HS-27A (cell line): ENCODE measurements at places on chromosomes 12 and 14.

DNA sequence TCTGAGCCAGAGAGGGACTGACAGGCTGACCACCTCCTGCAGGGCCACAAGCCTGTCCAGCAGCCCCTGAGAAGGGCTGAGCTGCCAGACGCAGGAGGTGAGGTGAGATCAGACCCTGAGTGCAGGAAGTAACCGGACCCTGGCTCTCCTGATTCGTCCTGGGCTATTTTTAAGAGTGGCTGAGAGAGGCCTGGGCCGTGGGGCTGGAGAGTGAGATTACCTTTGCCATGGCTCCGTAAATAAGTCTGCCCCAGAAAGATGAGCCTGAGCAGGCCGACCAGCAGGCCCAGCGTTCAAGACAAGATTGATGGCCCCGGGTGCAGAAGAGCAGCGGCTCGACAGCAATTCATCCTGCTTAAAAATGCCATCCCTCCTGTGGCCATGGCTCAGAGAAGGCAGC, 54.2 kb downstream of the SPTB start:
- no peak for DNase-seq

DNA sequence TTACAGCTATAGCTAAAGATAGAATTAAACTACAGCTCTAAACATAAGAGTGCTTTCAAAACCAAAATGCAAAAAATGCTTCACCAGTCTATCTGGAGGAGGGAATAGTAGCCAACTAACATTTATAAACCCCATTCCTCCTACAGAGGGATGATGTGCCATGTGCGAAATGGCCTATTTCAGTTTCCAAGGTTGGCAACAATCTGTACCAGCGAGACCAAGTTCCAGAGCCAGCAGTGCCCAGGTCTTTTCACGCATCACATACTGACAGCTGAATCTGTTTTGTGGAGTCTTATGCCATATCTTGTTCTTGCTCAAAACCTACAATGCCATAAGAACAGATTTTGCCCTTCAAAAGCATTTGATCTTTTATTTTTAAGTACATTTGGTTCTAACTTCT, 24.5 kb downstream of the NELL2 start:
- DNase-seq: no peak

DNA sequence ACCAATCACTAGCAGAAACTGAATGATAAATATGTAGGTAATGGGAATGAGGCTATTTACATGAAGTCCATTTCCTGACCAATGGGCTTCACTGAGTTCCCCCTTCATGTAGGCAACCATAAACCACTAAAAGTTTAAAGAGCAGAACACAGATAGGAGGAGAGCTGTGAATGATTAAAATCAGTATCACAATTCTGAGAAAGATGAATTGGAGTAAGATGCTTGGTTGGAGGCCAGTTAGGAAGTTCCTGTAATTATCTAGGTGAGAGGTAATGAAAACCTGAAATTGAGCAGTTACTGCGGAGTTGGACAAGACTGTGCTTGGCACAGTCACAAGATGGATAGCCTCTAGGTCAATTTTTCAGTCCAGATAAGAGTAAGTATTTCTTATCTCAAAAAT, 56.6 kb downstream of the GALNT4 start:
- DNase-seq: no peak

- DNase-seq: no peak
These were observed 231.4 kb downstream of the ANO2 start for GRCh38 chr12:5713599-5714081.

- DNase-seq: no peak
These were observed 75.6 kb upstream of the USP44 start for GRCh38 chr12:95626854-95627253.

DNA sequence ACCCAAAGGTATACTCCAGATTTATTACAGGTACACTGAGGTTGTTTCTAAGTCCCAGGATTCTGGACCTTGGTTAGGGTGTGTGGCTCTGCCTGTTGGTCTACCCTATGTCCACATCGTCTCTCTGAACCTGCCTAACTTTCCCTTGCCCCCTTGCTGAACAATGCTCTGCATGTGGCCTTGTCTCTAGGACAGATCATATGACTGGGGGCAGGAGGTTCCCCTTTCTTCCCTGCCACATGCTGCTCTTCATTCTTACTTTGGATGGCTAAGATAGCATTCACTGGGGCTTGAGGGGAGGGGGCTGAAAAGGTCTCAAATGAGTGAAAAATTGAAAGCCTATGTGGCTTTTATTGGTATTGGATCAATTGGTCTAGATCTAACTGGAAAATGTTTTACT, 49.2 kb downstream of the MBIP start:
- no peak for DNase-seq

DNA sequence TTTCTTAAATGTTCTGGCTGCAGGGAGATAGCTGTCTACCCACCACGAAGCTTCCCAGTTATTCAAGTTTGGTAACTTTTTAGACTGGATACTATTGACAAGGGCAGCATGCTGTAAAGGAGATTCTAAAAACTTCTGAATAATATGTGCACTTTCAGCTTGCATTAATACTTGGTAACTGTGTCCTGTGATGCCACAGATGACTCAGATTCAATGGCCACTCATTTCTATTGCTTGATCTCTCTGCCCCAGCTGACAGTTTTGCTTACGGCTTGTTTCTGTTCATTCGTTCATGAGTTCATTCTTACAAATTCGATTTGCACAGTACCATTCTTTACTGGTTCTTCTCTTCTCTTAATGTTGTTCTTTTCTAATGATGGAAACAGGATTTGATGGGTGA, 142.8 kb downstream of the PELI2 start:
- DNase-seq: no peak

DNA sequence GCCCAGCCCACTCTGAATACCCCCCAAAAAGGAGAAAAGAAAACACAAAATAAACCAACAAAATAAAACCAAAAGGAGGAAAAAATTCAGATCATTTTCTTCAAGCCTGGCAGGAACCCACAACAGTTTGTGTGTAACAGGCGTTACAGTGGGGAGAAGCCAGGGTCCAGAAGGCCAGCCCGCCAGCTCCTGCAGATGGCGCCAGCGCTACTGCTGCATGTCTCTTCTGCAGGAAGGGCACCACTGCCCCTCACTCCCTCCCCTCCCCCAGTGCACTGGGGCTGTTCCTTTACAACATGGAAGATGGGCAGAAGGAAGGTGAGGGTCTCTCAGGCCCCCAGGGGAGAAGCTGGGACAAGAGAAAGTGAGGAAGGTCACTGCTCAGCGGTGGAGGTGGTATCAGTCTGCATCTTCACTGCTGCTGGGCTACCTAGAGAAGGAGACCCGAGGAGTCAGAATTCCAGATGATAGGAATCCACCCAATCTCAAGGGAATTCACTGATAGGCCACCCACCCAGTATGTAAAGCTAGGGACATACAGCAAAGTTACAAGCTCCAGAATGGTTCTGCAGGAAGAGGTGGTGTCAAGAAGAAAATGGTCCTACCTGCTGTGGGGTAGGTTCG, 2.3 kb upstream of the NOP2 start:
- DNase-seq: no peak

GRCh38 chr14:26414926-26415325, 182.9 kb downstream of the NOVA1 start:
- DNase-seq: no peak

- DNase-seq: no peak
These were observed 3.5 kb downstream of the LMO3 start for GRCh38 chr12:16602412-16602811.

- DNase-seq: no peak
These were observed 1.8 kb upstream of the MEG3 start for GRCh38 chr14:100824091-100824551.

DNA sequence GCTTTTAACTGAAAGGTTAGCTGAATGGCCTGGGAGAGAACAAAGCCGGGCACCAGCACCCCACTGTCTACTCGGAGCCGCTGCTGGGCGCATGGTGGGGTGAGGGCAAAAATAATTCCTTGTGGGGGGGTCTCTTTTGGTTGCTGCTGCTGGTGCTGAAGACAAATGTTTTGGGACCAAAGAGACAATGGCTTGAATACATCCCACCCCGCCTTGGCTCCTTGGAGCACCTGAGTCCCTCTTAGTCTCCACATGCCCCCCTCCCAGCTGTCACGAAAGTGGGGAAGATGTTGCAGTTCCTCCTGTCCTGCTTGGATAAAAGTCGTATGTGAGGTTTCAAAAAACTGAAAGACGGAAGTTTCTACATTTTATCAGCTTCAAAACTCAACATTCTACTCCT, 85.0 kb downstream of the PIWIL1 start:
- no peak for DNase-seq
